ENCODE measurements at places on chromosomes 4 and X. TPM values are rescaled to one million over a fixed set of nuclear protein-coding genes. Genes with fewer than 3 reads are reported as not detected.

FAM9C gene
- not detected for total RNA-seq

ARHGAP6 gene
- 9.3 TPM for total RNA-seq

SOD3 gene
- total RNA-seq, result 19.7 TPM

CASP6 gene
- 34.6 TPM for total RNA-seq

All from camera-type eye (tissue), 1 donor.